WERI-Rb-1 (cell line): ENCODE measurements at places on chromosomes 2 and 18.

DNA sequence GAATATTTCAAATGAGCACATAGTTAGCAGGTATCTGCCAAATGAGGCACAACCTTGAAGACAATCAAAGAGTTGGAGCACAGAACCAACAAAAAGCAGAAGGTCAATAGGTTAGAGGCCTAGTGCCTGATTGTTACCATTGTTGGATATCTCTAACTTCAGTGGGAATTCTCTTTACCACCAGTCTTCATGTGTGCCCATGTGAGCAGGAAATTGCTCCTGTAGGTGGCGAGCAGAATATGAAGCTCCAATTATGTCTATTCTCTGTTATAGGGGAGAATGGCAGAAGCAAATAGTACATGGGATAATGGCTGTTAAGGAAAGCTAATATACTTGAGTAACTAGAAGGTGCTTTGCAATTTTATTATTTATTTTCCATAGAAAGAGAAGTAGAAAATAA lies 14.9 kb upstream of the ZNF385B start:
- DNase-seq: no peak

- no peak for DNase-seq
Measured at GRCh38 chr2:234814374-234814773, 137.4 kb upstream of the SH3BP4 start.

- DNase-seq: no peak
Measured at GRCh38 chr2:135187270-135187669, 135.2 kb downstream of the RAB3GAP1 start.

DNA sequence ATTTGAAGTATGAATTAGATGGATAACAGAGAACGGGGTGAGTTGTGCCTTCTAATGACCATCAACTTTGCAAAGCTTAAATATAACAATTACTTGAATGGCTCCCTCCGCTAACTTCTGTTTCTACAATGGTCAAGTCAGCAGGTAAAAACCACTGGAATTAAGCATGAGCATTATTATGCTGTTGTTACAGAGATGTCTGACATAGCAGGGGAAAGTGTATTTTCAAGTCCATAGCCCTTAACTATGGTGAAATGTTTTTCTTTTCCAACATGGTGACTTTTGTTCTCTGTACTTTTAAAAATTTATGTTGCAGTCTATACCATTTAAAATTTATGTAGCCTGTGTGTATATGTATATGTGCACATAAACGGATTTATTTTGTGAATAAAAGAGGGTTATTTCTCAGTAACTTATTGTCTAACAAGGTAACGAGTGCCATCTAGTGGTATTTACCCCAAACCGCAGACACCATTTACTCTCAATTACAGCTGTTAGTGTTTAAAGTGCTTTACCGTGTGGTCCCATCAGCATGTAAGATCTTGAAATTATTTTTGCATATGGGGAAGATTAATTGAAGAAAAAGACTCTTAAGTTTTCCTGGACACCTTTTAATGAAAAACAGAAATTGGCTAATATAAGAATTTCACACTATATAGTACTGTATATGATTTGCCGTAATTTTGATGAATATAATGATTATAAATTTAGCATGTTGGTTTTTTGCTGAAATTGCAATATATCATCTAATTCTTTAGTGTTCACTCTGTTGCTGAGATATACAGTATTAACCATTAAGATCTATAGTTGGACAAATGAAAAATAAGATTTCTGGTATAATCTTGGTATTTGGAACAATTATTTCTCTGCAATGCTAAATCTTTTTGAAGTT lies 78.2 kb downstream of the UBE2E3 start:
- DNase-seq: peak; percentile 41

- no peak for DNase-seq
Measured at GRCh38 chr2:62340994-62341484, 145.1 kb downstream of the B3GNT2 start.

DNA sequence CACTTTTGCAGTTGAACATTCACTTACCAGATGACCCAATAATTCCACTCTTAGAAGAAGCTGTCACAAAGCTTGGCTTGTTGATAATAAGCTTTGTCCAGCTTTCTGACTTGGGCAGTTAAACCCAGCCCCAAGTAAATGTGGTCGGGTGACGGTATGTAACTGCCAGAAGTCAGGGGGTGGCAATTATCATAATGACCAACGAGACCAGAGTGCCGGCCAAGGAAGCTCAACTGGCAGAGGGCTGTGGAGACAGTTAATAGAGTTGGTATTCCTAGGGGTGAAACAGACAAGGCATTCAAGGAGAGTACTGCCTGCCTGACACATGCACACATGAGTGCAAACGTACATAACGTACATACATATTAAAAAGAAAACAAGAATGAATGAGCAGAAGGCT lies 116.7 kb downstream of the EIPR1 start:
- DNase-seq: peak; percentile 54

DNA sequence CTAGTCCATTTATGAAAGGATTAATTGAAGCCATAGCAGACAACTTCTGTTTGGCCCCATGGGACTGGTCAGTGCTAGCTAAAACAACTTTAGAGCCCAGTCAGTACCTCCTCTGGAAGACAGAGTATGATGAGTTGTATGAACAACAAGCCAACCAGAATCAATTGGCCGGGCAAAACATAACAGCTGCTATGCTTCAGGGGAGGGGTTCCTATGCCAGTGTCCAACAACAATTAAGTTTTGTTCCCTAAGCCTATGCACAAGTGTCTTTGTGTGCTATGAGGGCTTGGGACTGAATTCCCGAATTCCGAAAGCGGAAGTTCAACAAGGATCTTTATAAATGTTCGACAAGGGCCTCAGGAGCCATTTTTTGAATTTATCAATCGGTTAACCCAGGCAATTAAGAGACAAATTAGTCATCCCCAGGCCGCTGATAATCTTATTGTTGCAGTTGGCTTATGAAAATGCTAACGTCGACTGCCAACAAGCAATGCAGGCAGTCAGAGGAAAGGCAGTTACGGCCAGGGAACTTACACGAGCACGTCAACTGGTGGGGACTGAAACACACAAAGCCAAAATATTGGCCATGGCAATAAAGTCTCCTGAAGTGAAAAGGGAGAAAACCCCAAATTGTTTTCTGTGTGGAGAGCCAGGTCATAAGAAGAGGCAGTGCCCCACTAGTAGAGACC lies 57.9 kb downstream of the ZNF638 start:
- DNase-seq: no peak

GRCh38 chr2:177553176-177553884 lies 160.8 kb downstream of the AGPS start:
- DNase-seq: no peak
